Jurkat, Clone E6-1 (cell line): ENCODE measurements at places on chromosomes 4 and X.

DNA sequence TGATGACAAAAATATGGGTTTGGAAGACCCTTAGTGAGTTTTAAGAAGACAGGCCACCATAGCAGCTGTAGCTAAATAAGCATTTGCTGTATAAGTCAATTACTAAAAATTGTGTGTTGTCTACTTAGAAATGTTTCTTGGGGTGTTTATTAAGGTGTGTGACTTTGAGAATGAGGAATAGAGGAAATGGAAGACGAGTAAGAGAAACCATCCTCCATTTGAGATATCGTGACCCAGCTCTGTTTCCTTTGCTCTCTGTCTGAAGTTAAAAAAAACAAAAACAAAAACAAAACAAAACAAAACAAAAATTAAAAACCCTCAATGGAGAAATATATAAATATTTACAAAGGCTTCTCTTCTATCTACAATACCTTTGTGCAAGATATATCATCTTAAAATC, 41.7 kb upstream of the FAM9C start:
- no peak for DNase-seq

- no peak for DNase-seq
Measured at GRCh38 chr4:87356832-87357526, 34.0 kb downstream of the HSD17B11 start.

- DNase-seq = no peak
Measured at GRCh38 chrX:41664375-41664901, 24.3 kb upstream of the GPR34 start.

DNA sequence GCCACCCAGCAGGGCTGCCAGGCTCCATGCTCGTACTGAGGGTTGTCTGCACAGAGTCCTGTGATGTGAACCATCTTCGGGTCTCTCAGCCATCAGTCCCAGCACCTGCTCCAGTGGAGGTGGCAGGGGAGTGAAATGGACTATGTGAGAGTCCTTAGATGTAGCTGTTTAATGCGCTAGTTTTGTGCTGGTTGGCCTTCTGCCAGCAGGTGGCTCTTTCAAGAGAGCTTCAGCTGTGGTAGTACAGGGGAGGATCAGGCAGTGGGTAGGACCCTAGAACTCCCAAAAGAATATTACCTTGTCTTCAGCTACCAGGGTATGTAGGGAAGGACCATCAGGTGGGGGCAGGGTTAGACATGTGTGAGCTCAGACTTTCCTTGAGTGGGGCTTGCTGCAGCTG, 1066.0 kb downstream of the GLUD2 start:
- DNase-seq = no peak

- no peak for DNase-seq
Measured at GRCh38 chrX:47745416-47745815, 86.4 kb upstream of the UXT start.
